ENCODE measurements at places on chromosomes 5 and 9.

DNA sequence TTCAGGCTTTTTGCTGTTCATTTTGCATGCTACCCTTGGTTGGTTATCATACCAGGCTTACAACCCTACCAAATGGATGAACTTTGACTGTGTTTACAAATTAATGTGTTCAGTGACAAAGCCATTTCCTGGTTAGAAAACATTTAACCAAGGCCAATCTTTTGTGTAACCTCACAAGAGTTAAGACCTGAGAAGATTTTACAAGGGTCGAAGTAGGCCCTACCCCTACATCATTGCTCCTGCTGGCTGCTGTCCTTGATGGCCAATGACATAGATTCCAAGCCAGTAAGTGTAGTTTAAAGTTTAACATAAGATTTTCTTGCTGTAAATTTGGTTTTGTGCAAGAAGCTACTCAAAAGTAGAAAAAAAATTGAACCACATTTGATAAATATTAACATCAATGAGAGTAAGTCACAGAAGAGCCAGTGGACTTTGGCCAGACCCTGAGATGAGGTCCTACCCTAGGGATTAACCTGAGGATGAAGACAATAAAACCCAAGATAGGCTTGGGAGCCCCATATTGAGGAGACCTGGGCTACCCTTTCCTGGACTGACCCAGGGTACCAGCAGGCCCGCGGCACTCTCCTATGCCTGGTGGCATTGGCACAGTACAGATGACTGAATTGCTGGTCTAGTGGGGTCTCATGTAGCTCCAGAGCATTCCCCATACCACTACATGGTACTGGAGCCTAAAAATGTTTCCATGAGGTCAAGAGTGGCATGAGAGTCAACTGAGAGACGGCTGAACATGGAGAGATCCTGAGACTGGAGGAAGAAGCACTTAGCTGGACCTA, 8.3 kb downstream of the C1QTNF3 start:
- DNase-seq = no peak

DNA sequence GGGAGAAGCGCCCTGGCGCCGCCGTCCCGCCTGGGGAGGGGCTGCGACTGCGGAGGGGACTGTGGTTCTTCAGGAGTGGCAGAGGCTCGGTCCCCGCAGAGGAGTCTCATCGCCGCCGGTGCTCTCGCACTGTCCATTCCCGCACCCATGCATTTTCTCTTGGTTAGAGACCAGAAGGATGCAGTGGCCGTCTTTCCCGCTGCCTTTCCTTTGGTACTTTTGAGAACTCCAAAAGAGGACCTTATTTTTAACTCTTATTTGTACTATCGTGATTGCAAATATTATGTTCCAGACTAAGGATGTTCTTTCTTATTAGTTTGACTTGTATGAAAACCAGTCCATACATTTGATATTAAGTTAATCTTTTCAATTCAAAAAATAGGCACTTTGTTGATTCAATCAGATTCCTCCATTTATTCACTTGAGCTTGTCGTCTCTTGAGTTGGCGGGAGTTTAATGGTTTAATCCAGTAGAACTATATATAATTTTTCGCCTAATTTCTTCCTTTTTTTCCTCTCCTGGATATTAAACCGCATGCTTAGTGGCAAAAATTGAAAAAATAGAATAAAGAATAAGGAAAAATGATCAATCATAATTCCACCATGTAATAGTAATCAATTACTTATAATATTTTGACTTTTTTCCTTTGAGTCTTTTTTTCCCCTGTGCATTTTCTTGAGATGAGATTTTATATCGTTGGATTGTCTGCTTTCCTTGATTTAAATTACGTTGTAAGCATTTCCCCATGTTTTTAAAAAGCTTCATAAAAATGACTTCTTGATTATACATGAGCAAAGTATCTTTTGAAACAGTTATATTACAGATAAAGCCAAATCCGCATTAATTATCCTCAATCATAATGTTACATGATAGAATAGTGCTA, 861 bp downstream of the ZFYVE16 start:
- DNase-seq = no peak

- no peak for DNase-seq
Measured at GRCh38 chr9:131125038-131125287, 423 bp upstream of the NUP214 start.

DNA sequence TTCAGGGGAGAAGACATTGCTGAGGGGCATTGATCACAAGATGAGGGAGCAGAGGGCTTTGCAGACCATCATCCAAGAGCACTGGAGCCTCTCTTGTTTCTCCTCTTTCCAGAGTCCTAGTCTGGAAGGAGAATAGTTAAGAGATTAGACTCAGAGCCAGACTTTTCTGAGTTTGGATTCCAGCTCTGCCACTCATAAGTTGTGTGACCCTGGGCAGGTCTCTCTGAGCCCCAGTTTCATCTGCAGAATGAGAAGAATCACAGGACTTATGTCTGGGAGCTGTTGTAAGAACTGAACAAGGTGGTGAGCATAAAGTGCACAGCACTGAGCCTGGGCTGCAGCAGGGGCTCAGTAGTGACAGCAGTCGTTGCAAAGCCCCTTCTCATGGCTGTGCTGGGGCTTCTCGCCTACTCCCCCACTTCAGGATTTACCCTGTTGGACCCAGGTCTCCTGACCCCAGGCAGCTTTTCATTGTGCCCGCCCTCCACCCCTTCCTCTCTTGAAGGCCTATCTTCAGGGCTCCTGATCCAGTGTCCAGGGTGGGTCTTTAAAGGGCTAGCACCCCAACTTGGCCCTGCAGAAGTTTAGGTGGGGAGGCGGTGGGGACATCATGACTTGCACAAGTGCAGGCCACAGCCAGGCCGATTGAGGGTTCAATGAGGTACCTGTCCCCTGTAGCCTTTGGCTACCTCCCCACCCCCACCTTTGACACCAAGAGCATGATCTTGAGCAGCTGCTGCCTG, 1.5 kb downstream of the SYNPO start:
- no peak for DNase-seq

DNA sequence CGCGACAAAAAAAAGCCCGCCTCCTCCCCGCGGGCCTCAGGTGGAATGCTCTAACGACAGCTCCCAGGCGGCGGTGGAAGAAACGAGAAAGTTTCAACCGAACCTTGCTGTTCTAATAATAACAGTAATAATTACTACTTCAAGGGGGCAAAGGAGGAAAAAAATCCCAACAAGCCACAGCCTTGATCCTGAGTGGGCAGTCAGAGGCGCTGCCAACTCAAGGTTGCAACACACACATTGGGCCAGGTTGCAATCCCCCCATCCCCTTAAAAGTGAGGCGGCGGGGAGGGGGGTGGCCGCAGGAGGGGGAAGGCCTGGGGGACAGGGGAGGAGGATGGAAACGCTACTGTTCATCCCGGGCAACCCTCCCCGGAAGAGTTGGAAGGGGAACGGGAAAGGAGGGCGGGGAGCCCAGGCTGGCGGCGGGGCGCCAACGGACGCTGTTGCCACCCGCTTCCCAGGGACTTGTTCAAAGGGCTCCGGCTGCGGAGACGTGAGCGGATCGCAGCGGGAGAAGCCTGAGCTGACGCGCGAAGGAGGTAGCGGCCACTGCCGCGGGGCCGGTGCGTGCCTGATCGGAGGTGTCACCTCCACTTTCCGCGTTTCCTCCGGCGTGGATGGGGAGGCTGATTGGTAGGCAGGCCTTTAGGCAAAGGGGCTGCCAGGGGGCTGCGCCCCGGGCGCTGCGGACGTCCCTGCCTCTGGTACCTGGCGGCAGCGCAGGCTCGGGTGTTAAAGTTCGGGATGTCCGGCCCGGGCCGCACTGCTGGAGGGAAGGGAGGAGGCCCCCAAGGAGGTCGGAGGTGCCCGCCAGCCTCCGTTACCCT, 647 bp downstream of the SMARCA2 start:
- DNase-seq = peak; percentile 49
